Stimulated activated CD8-positive, alpha-beta memory T cell treated with anti-CD3 and anti-CD28 coated beads, Interleukin-4, amount 100 ng/mL, for 24 hours (primary cell): ENCODE measurements at places on chromosomes 7 and 10.

DNA sequence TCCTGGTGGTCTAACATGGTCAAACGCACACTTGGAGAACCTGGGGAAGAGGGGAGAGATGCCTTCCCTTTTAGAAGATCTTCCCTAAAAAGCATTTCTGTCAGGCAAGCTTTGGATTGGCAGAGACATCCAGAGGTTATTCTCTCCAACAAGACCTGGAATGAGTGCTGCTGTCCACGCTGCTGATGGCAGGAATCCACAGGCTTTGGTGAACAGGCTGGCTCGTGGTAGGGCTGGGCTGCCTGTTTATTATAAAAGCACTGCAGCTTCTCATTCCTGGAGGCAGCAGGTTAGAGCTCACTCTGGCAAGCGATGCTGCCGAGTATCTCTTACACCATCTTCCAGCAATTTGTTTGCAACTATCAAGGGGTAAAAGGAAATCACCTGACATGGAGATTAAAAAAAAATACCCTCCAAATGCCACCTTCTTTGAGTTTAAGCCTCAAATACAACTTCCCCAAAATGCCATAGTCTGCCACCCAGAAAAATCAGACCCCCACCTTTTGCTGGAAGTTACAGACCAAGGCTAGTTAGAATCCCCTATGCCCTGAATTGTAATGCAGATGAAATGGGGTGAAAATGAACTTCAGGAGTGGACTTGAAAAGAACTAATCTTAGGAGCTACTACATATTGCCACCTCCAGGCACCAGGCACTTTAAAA, 152.1 kb upstream of the KMT2E start:
- DNase-seq = no peak

DNA sequence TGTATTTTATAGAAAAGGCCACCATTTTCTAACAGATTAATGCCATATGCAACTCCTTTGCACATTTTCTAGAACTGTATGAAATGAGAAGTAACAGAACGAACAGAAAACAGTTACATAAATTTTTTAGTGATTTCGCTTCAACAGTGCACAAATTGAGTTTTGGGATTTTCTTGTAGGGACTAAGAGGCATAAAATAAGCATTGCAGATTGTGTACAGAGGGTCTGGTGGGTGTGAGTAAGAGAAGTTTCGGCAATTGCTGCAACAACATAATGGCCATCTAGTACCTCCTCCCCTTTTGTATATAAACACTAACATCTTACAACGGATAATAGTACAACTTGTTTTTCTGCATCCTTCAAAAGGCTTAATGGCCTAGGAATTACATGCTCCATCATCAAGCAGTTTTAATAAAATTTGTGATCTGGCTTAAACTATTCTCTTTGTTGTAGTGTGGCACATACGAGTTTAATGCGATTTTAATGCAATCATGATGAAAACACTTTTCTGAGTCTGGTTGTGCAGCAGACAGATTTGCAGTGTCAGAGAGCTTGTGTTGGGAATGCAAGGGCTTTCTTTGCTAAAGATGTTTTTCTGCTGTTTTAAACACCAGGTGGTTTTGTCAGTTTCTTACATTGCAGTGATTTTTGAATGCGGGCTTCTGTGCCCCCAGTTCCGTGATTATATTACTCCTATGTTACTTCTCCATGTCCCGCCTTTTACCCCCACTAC, 2.9 kb downstream of the GLCCI1 start:
- DNase-seq = no peak

GRCh38 chr10:43117031-43117776, 21.0 kb upstream of the CSGALNACT2 start:
- DNase-seq = no peak

DNA sequence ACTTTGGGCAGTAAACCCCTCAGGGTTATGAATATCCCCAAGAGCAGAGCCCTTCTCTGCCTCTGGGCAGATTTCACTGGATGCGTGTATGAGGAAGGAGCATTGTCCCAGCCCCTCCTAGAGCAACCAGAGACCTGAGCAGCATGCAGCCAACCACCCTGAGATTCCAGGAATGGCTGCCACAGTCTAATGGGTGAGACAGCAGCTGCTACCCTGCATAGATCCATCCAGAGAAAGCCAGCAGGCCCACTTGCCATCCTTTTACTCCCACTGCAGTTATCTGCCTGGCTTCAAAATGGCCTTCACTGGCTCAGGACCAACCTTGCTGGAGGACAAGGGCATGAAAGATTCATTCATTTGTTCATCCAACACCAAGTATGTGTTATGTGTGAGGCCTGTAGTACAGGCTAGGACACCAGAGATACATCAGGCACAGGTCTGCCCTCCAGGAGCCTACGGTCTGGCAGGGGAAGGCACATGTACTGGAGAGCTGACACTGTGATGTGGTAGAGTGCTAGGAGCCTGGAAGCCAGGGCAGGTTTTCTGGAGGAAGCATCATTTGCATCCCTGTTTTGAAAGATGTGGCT, 26.2 kb upstream of the C10orf105 start:
- DNase-seq = no peak

- DNase-seq = no peak
Observed at GRCh38 chr10:46308666-46309450, 22.1 kb downstream of the ANTXRL start.

GRCh38 chr10:91643700-91644099, 10.8 kb upstream of the PPP1R3C start:
- DNase-seq = no peak

GRCh38 chr7:46960970-46961369, 620.9 kb downstream of the TNS3 start:
- DNase-seq = no peak

DNA sequence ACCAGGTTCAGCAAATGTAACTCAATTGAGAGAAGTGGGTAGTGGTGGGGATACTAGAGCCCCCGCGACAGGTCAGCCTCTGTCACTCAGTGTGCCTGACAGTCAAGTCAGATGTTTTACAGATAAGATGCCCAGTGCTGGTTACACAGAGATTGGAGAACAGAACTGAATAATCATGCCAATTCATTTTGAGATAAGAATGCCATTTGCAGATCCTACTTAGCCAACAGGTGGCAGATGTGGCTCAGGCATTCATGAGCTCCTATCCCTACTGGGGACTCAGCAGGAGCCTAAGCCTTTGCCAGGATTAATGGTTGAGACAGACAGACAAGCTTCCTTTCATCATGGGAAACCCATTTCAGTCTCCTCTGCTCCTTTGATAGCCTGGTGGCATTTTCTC, 137.8 kb downstream of the MAPK8 start:
- DNase-seq = no peak

GRCh38 chr7:35319606-35320005, 65.7 kb upstream of the TBX20 start:
- DNase-seq = no peak

- DNase-seq = no peak
Observed at GRCh38 chr10:42697926-42698325, 59.6 kb upstream of the ZNF33B start.
